ENCODE measurements at places on chromosomes 1 and 21. TPM values are rescaled to one million over a fixed set of nuclear protein-coding genes. Genes with fewer than 3 reads are reported as not detected.

KCNT2 gene
- 0.31 TPM for polyA plus RNA-seq

- peak; percentile 72 for DNase-seq
Measured at GRCh38 chr1:2801535-2802291, at the start of gene TTC34. TSS of gene TTC34 (minus strand) at chr1:2801693. CDS start at chr1:2800827, 866 bp downstream.

DNA sequence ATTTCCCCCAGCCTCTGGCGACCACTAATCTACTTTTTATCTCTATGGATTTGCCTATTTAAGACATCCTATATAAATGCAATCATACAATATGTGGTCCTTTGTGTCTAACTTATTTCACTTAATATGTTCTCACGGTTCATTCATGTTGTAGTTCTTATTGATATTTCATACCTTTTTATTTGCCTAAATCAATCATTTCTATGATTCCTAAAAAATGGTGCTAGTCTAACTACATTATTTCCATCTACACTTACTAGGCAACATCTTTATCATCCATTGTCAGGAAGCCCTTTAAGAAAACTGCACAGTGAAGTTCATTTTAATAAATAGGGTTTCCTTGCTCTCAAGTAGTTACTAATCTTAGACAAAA is 380 bp upstream of the FBXO28 start:
- DNase-seq: no peak

GRCh38 chr1:51792864-51793263 is 85.7 kb downstream of the NRDC start:
- DNase-seq: peak; percentile 17

HSPA6 gene
- 0.98 TPM for polyA plus RNA-seq

OR2L8 gene
- not detected for polyA plus RNA-seq

DNA sequence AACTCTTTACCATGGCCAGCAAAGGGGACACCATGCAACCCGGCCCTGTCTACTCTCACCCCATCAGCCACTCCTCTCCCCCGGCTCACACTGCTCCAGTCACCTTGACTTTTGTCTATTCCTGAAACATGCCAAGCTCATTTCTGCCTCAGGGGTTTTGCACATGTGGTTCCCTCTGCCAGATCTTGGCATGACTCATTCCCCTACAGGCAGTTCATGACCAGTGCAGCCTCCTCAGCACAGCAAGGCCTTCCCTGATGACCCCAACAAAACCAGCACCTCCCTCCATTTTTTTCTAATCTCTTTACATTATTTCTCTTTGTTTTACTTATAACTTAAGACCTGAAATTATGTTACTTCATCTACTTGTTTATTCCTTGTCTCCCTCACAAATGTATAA is 58.6 kb upstream of the GJB5 start:
- DNase-seq: no peak

- no peak for DNase-seq
Measured at GRCh38 chr21:45558044-45558721, 15.9 kb upstream of the SLC19A1 start.

SEMA4A gene
- 4.7 TPM for polyA plus RNA-seq

- DNase-seq: no peak
Measured at GRCh38 chr1:21618059-21618458, 51.1 kb downstream of the RAP1GAP start.

- no peak for DNase-seq
Measured at GRCh38 chr1:243269461-243269801, 13.6 kb downstream of the SDCCAG8 start.

DNA sequence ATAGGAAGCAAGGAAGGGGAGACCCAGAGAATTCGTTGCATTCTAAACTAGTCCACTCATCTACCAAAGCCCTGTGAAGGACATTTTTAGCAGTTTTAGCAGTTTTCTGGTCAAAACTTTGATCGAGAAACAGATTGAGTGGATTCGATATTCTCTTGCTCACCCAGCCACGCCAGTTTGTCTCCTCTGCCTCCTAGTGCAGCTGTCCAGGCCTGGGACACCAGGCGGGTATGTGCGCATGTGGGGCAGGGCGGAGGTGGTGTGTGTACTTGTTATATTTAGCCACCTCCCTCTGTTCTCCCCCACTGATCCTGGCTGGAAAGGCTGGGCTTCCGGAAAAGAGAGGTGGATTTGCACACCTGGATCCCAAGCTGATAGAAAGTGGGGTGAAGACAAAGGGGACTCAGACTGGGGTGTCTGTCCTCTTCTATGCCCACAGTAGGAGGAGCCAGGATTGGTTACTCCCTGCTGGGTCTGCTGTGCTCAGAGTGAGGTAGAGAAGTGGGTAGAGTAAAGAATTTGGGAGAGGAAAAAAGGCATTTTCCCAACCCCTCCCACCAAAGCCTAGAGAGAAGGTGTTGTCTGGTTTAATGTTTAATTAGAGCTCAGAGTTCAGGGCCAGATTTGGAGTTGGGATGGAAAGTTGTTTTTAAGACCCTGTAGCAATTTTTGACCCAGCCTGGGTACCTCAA is 3.8 kb downstream of the LMNA start:
- DNase-seq: peak; percentile 86

DNA sequence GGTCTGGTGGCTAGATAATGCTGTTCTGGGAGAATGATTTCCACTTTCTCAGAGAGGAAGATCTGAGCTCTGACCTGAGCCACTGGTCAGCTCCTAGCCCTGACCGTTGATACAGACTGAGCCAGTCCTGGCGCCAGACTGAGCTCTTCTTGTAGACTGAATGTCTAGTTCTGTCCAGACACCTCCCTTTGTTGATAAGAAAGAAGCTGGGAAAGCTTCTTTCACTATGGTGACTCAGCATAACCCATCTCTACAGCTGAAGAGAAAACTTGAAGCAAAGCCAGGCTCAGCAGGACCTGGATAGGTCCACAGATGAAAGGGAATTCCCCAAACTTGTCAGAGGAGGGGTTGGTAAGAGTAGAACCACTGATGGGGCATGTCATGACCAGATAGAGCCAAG is 9.9 kb upstream of the TRABD2B start:
- DNase-seq: no peak

DNA sequence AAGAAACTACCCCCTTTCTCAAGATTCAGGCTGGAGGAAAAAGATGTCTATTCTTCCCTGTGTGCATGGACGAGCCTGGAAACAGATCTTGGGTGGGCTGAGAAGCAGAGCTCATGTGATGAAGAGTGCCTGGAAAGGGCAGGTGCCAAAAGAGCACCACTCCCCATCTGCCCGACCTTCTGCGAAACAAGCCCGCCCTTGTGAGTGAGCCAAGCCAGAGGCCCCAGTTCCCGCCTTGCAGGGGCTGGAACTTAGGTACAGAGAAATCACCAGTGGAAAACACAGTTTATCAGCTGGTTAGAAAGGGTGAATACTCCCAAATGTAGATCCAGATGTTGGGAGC is 26.7 kb upstream of the A3GALT2 start:
- DNase-seq: no peak

All from stomach (tissue), 19 donors.